ENCODE measurements at places on chromosomes 2 and 18. TPM values are rescaled to one million over a fixed set of nuclear protein-coding genes. Genes with fewer than 3 reads are reported as not detected.

GALNT5 gene
- polyA plus RNA-seq, result 0.81 TPM

GRCh38 chr2:72513011-72513410 is 312.8 kb downstream of the EXOC6B start:
- DNase-seq, result no peak
- no peaks in the 10 kb centered on the region for H3K27me3 ChIP-seq
- no peak overlapping the region for H3K27ac ChIP-seq

DNA sequence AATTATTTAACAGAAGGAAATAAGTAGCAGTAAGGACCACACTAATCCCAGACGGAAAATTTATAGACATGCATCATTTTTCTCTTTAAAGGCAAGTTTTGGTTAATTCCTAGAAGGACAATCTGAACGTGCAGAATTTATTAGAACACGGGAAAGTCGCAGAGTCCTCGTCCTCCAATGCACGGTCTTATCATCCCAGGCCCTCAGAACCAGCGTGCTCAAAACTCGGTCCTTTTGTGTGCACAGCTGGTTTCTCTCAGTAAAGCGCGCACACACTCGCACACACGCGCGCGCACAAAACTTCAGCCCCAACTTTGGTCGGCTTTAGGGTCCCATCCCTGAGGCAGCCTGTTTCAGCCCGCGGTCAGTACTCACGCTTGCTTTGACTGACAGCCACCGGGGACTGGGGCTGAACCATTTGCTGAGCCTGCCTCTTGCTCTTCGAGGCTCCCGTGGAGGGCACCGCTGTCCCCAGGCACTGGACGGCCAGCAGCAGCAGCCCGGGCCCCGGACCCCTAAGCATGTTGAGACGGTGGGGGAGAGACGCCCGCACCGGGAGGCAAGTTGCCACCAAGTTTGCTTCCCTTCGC is 493 bp downstream of the FN1 start:
- H3K36me3 ChIP-seq, result no peaks in the 10 kb centered on the region
- DNase-seq, result no peak
- H3K27ac ChIP-seq, result peak overlapping the region; percentile 44

DNA sequence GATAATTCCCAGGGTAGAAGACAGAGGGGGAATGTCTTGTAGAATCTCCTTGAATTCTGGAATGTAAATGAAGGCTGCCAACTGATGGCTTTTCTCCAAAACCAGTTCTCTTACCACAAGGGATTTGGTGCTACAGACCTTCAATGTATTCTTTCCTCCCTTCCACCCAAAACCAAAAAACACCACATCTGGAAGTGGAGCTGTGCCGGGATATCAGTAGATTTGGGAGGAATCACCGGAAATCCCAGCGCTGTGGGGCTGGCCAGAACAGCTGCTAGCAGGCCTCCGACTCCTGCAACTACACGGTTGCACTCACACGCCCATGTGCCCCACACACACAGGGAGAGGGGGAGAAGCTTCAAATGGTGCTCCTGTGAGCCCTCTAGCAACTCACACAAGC is 45.7 kb downstream of the RPL31 start:
- H3K36me3 ChIP-seq, result peaks cover 33% of the 10 kb centered on the region
- H3K27me3 ChIP-seq, result no peaks in the 10 kb centered on the region
- DNase-seq, result no peak
- H3K4me1 ChIP-seq, result no peaks in the 10 kb centered on the region
- no peak overlapping the region for H3K4me3 ChIP-seq
- no peak overlapping the region for H3K27ac ChIP-seq

GRCh38 chr2:39851251-39851650 is 72.2 kb upstream of the THUMPD2 start:
- H3K36me3 ChIP-seq, result no peaks in the 10 kb centered on the region
- no peak for DNase-seq
- H3K4me3 ChIP-seq, result no peak overlapping the region
- no peaks in the 10 kb centered on the region for H3K4me1 ChIP-seq
- H3K27me3 ChIP-seq, result no peaks in the 10 kb centered on the region
- H3K27ac ChIP-seq, result no peak overlapping the region

DNA sequence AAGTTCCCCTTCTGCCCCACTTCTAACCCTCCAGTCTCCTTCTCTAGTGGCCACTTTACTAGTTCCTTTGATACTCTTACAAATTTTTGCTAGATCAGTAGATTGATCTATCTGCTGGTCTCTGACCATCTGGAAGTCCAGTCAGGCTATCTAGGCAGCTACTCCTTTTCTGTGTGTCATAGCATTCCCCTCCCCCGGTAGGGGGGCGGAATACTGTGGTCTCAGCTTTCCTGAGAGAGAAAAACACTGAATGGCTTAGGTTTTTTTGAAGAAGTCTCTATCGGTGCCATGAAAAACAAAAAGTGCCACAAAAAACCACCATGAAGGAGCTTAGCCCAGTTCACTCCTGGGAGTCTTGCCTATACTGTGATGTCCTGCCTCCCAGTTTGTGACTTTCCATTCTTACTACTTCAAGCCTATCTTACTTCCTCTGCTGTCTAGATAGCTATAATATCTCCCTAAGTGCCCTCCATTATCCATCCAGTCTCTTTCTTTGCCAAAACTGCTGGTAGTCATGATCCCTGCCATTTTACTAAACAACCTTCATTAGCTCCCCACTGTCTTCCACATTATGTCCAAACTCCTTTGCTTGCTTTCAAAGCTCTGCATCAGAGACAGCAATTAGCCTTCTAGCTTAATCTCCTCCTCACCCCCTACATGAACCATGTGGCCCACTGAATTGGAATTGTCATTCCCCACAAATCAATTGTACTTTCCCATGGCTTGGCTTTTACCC is 29.9 kb downstream of the TPGS2 start:
- H3K36me3 ChIP-seq, result peaks cover 42% of the 10 kb centered on the region
- no peaks in the 10 kb centered on the region for H3K4me1 ChIP-seq
- no peak for DNase-seq
- no peak overlapping the region for H3K4me3 ChIP-seq
- H3K27ac ChIP-seq, result no peak overlapping the region

DNA sequence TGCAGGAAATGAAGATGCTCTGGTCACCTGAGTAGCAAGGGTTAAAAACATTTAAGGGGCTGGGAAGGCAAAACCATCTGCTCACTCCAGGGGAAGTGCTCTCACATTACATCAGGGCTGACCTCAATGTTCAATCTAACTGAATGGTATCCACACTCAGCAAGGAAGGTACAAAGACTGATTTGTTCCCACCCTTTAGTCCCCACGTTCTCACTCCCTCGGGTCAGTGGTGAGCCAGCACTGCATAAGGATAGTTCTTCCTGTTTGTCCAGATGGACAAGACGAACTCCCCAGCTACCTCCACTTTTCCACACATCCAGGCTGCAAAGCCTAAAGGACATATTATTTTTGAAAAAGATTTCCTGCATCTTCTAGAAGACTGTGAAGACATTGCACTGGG is 126.6 kb upstream of the SLC14A2 start:
- H3K36me3 ChIP-seq, result no peaks in the 10 kb centered on the region
- no peak for DNase-seq
- H3K27me3 ChIP-seq, result no peaks in the 10 kb centered on the region
- H3K4me1 ChIP-seq, result peaks cover 2% of the 10 kb centered on the region
- no peak overlapping the region for H3K27ac ChIP-seq

SLC38A11 gene
- 0.22 TPM for polyA plus RNA-seq

COL5A2 gene
- 1.4 TPM for polyA plus RNA-seq

UGT1A5 gene
- not detected for polyA plus RNA-seq

LRPPRC gene
- 19.5 TPM for polyA plus RNA-seq

DNA sequence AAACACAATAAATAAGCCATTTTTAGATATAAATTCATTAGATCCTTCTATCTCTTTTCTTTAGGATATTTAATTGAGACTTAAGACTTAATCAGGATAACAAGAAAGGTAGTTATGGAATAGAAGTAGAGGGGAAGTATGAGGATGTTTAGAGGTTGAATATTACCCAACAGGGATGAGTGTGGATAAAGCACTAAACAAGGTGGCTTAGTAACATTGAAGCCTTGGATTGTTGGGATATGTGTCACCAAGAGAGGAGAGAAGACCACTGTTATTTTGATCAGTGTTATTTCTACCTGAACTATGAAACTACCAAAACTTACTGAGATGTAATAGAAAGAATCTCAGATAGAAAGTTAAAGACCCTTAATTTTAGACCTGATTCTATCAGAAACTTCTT is 405.7 kb downstream of the PIK3C3 start:
- H3K27ac ChIP-seq, result no peak overlapping the region
- H3K4me3 ChIP-seq, result no peak overlapping the region
- no peaks in the 10 kb centered on the region for H3K36me3 ChIP-seq
- no peak for DNase-seq
- no peaks in the 10 kb centered on the region for H3K27me3 ChIP-seq

DNA sequence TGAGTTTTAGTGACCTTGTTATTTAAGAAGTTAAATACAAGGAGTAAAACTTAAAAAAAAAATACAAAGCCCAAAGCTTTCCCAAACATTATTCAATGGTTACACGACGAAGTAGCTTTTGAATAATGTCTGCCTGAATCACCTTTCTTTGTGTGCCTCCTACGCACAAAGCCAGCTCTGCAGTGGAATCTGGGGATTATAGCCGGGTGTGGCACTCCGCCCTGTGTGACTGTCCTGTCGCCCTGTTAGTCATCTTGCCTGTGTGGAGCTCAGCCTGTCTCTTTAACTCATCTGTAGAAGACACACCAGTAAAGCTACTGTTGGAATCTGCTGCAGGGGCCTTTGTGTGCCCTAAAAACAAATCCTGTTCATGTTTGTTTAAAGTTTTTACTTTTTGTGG is 79.4 kb upstream of the TCF7L1 start:
- no peaks in the 10 kb centered on the region for H3K4me1 ChIP-seq
- H3K4me3 ChIP-seq, result no peak overlapping the region
- H3K36me3 ChIP-seq, result peaks cover 5% of the 10 kb centered on the region
- no peak overlapping the region for H3K27ac ChIP-seq
- DNase-seq, result peak; percentile 73

DNA sequence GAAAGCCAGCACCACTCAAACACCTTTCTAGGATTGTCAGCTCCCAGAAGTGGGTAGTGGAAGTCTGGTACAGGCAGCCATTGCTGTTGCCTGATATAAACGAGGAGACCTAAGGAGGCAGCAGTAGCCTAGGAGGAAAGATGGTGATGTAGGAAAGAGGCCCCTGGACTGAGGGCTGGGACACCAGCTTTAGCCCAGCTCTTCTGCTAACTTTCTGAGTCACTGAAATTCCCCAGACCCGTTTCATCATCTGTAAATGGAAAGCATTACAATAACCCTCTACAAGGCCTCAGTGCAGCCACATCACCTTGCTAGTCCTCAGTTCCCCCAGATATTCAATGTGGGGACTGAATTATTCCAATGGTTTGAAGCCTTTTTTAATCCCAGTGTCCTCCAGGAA is 336.5 kb downstream of the TNS1 start:
- H3K36me3 ChIP-seq, result no peaks in the 10 kb centered on the region
- no peaks in the 10 kb centered on the region for H3K27me3 ChIP-seq
- H3K4me1 ChIP-seq, result no peaks in the 10 kb centered on the region
- no peak overlapping the region for H3K4me3 ChIP-seq

GRCh38 chr18:48290162-48290926 is 118.8 kb downstream of the ZBTB7C start:
- no peak for DNase-seq
- no peak overlapping the region for H3K4me3 ChIP-seq
- H3K27ac ChIP-seq, result no peak overlapping the region

TMEFF2 gene
- 0.34 TPM for polyA plus RNA-seq

- no peak overlapping the region for H3K27ac ChIP-seq
- H3K36me3 ChIP-seq, result no peaks in the 10 kb centered on the region
- H3K27me3 ChIP-seq, result no peaks in the 10 kb centered on the region
- no peak overlapping the region for H3K4me3 ChIP-seq
Observed at GRCh38 chr2:134791616-134792015, 46.8 kb upstream of the ACMSD start.

DNA sequence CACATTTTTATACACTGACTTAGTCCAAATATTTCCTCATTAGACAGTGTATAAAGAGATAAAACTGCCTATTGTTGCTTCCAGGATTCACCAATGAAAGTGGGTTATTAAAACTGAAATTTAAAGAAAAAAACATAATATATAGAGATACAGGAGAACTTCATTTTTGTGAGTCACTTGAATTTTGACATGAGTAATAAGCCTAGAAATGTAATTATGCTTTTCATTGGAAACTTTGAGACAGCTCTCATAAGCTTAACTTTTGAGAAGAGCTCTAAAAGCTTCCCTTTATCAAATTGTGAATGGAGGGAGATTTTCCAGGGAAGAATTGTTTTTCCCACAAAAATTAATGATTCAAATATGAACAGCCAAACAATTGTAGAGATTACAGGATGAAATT is 14.1 kb downstream of the DYNC2LI1 start:
- H3K27ac ChIP-seq, result no peak overlapping the region
- H3K27me3 ChIP-seq, result no peaks in the 10 kb centered on the region
- H3K36me3 ChIP-seq, result no peaks in the 10 kb centered on the region
- H3K4me1 ChIP-seq, result no peaks in the 10 kb centered on the region
- H3K4me3 ChIP-seq, result no peak overlapping the region

DNA sequence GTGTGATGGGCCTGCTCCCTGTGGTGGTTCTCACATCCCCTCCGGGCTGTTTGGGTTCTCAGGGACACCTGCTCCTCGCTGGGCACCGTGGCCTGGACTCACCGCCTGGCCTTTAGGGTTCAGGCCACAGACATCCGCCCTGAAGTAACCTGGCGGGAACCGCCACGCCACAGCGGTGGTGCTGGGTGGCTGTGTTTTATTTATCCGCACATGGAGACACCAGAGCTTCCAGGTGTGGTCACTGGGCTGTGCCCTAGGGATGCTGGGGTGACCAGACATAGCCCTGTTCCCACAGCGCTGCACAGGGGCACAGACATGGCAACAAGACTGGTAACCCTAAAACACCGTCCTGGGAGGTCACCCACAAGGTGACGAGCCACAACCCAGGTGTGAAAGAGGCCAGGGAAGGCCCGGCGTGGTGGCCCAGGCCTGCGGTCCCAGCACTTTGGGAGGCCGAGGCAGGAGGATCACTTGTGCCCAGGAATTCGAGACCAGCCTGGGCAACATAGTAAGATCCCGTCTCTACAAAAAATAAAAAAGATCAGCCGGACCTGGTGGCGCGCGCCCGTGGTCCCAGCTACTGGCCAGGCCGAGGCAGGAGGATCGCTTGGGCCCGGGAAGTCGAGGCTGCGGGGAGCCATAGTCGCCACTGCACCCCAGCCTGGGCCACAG is 649 bp upstream of the HSBP1L1 start:
- H3K4me1 ChIP-seq, result peaks cover 5% of the 10 kb centered on the region
- no peak for DNase-seq
- no peaks in the 10 kb centered on the region for H3K36me3 ChIP-seq
- peak overlapping the region; percentile 83 for H3K27ac ChIP-seq
- no peaks in the 10 kb centered on the region for H3K27me3 ChIP-seq
- H3K4me3 ChIP-seq, result peak overlapping the region; percentile 61
